ENCODE measurements at places on chromosomes 7 and 10.

GRCh38 chr7:43096875-43097274 lies 15.6 kb upstream of the HECW1 start:
- no peak for DNase-seq

GRCh38 chr10:102759497-102760210 lies 15.9 kb downstream of the WBP1L start:
- no peak for DNase-seq

DNA sequence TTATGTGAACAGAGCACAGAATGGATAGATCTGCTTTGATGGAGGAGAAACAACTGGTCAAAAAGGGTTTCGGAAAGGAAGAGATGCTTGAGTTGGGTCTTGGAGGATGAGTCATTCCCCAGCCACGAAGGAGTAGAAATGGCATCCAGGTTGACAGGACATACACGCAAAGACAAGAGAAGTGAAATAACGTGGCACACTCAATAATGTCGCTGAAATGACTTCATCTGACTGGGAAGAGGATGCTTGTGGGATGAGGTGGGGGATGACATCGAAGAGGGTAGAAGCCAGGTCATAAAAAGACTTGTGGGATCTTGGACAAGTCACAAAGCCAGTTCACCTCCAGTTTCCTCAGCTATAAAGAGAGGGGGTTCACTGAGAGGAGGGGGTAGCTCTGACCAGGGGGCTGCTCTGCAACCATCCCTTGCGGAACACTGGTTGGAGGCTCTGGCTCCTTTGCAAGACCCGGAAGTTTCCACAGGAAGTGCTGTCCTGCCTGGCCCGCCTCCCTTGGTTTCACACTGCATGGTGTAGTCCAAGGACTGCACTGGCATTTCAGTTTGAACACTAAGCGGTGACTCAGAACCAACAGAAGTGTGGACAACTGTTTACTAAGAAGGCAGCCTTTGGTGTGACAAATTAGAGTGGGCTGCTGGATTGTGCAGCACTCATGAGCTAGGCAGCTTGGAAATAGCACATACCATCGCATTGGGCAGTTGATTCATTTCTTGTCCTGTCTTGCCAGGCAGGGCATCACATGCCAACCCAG lies 189.9 kb upstream of the ADO start:
- no peak for DNase-seq

DNA sequence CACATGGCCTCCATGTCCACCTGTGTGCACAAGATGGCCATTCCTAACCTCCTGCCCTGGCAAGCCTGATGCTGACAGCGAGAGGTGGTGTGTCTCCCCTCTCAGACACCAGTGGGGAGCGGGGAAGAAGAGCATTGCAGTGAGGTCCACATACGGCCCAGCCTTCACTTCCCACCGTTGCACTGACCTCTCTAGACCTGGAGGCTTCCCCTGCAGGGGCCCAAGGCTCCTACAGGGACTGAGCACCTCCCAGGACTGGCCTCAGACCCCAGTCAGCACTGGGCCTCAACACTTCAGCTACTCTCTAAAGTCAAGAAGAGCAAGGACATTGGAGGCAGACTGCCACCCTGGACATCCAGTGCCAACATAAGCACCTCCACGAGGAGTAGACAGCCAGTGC lies 15.9 kb downstream of the STK32C start:
- DNase-seq = no peak

DNA sequence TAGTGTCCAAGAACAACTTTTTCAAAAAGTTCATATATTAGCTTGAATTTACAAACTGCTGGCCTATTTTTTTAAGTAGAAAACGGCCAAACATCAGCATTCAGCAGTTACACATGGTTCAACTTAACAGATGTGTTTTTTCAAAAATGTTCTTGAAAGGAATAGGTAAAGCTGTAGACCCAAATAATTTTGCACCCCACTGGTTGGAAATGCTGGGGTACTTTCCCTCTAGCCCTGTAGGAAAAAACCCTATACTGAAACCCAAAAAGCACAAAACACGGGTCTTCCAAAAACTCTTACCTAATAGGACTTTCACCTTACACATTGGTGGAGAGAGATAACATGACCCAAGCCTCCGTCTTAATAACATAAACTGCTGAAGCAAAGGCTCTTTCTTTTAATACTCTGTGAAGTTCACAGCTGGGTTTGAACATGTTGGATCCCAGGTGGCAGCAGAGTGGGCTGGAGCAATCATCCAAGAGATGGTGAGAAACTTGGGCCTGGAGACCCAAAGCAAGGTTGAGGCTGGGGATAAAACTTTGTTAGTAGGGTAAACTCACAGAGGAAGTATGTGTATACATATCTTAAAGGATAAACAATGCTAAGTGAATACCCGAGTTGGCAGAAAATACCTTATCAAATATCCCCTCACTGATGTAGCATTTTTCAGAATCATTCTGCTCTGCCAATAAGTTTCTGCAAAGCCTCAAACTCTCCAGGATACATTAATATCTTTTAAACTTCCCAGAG lies 629 bp upstream of the DNAJC9 start:
- DNase-seq = no peak

DNA sequence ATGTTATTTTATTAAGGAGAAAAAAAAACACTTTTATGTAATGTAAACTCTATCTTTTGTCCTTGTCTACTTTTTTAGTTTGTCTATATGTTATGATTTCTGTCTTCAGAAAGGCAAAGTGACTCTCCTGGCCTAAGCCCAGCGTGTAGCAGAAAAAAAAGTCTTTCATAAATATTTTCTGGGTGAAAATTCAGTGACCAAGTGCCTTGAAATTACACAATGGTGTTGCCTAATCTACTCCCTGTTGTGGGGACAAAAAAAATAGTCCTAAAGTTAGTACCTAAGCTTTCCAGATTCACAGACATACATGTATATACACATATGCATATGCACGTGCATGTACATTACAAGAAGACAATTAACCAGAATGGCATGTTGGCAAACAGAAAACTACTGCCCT lies 1257.8 kb upstream of the SORCS1 start:
- DNase-seq = no peak

All from neuronal stem cell (in vitro differentiated cells).